ENCODE measurements at places on chromosomes 6 and 20.

- DNase-seq: no peak
Observed at GRCh38 chr20:41055679-41056078, 27.1 kb downstream of the TOP1 start.

GRCh38 chr6:1626481-1626880 lies 16.8 kb downstream of the FOXC1 start:
- DNase-seq: no peak

DNA sequence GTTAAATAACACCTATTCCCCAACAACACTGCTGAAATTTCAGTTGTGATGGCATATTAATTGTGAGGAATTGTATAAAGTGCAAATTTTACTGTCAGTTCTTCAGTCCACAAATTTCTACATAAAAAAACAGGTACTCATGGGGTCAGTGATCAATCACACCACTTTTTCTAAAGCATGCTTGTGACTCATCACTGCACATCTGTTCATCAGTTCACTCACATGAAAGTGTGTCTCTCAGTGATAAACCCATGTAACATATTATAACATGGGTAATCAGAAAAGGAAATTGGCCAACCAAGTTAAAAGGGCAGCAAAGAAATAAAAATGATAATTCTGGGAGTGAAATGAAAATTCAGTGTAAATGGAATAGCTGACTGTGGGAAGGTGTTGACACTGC lies 234.7 kb upstream of the FKBP1C start:
- DNase-seq: no peak

DNA sequence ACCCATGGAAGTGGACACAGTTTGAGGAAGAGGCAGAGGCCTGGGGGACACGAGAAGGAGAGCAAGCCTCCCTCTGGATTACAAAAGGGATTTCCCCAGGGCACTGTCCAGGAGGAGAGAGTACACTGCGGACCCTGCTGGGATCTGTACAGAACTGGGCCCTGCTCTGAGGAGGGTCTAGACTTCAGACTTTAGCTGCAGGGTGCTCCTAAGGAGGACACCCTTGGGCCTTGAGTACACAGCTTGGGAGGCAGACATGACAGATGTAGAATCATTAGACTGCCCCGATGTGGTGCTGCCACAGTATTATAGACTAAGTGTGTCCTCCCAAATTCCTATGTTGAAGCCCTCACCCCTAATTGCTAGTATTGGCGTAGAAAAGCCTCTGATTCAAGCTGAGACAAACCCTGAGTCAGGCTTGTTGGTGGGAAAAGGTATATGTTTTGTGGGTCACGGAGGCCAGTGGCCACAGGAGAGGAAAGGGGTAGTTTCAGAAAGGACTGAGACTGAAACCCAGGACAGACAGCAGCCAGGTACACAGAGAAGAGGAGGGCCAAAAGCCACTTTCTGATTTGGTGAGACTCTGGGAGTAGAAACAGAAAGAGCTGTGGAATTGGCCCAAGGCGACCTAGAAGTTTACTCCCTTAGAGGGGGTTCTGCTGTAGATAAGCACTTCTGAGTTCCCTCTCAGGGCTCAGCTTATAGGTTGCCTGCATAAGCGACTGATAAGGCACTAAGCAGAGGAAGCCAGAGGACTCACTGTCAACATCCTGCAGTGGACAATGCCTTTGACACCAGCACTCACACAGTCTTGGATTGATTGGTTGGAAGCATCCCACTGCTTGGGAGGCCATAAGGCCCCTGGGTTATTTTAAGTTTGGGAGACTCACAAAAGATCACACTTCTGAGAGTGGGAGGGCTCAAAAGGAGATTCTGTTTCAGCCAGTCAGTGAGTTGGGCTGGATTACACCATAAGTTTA lies 16.5 kb upstream of the SH3BGRL2 start:
- no peak for DNase-seq

DNA sequence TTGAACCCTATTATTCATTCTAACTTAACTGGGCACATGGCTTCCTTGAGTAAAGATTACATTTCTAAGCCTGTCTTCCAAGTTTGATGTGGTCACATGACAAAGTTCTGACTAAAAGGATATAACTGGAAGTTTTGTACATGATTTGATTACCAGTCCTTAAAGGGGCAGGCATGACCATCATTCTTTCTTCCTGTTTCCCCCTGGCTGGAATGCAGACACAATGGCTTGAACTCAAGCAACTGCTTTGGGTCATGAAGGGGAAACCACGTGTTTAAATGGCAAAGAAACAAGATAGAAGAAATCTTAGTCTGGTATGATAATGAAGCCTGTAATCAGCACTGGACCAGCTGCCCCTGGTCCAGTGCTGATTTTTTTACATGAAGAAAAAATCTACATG lies 15.6 kb upstream of the SHLD1 start:
- no peak for DNase-seq

DNA sequence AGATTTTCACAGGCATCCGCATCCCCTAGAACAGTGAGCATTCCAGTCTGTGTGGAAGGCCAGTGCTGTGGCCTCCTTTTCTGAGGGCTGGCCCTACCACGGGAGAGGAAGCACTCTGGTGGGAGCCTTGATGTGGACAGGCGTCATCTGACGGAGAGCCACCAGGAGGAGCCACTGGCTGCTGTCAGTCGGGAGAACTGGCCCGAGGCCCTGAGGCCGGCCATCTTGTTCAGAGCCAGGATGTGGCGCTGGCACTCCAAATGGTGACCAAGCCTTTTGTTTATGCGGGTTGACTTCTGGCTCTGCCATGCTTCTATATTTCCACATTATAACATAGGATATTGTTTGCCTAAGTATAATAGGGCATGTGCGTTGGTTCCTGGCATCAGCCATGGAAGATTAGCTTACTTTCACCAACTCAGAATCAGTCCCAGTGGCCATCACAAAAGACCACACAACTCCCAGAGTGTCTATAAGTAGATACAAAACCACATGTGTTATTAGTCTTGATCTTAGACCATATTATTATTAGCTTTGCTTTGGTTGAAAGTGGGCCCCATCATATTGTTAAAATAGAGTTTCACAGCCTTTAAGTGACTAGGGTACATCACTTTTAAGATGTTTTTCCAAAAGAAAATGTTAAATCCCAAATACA lies 273.9 kb upstream of the TAB2 start:
- no peak for DNase-seq

DNA sequence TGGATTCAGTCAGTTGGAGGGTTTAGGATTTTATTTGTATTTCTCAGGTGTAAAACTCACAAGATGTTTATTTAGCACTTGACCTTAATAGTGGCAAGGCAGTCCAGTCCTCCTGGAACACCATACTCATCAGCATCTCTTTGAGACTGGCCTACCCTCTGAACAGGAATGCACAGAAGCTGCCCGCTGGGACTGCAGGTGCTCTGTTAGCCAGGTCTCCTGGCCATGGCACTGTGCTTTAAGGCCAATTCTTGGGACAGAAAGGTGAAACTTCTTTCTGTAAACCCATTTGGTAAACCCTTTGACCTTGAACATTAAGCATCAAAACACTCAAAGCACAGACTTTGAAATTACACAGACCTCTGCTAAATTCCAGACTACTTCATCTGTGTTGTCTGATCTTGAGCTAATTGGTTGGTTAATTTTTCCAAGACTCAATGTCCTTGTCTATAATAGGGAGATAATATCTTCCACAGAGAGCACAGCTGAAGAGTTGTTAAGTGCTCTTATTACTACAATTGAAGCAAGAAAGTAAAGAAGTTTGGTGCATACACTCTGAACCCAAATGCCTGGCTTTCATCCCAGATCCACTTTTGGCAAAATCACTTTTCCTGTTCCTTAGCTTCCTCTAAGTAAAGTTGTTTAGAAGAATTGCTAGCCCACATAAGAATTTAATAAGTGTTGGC lies 54.9 kb upstream of the NT5E start:
- DNase-seq: no peak

GRCh38 chr6:136859430-136859829 lies 37.0 kb downstream of the PEX7 start:
- no peak for DNase-seq

GRCh38 chr20:63895952-63896263 lies 982 bp downstream of the DNAJC5 start:
- DNase-seq: no peak

- peak; percentile 96 for DNase-seq
Observed at GRCh38 chr6:56524891-56525703, 117.6 kb downstream of the DST start.

DNA sequence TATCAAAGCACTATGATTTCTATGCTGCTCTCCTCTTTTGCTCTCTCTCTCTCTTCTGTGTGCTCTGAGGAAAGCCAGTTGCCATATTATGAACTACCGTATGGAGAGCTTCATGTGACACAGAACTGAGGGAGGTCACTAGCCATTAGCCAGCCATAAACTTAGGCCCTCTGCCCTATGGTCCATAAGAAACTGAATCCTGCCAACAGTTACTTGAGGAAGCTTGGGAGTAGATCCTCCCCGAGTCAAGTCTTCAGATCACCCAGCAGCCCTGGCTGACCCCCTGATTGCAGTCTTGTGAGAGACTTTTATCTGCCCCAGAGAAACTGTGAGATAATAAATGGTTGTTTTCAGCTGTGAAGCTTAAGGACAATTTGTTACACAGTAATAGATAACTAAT lies 5.7 kb upstream of the PEX7 start:
- no peak for DNase-seq

DNA sequence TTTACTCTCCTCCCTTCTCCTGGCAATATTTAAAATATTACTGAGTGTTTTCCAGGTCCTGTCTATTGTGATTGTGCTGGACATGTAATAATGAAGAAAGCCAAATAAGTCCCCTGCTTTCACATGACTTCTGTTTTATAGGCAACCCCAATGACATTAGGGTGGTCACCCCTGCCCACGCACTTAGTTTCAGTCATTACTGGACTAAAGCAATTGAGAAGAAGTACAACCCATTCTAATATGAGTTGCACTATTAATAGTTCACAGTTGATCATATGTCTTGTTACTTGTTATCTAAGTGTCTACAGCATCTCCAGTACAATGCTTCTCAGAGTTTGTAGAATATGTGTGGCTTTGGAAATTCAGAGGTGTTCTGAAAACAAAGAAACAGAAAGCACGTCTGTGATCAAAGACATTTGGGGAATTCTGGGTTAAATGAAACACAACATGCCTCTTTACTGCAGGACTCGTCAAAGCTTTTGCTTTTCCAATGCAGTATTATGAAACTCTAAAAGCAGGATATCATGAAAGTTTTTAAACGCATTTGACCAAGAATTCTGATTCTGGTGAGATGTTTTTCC lies 789.5 kb downstream of the DHX35 start:
- no peak for DNase-seq

DNA sequence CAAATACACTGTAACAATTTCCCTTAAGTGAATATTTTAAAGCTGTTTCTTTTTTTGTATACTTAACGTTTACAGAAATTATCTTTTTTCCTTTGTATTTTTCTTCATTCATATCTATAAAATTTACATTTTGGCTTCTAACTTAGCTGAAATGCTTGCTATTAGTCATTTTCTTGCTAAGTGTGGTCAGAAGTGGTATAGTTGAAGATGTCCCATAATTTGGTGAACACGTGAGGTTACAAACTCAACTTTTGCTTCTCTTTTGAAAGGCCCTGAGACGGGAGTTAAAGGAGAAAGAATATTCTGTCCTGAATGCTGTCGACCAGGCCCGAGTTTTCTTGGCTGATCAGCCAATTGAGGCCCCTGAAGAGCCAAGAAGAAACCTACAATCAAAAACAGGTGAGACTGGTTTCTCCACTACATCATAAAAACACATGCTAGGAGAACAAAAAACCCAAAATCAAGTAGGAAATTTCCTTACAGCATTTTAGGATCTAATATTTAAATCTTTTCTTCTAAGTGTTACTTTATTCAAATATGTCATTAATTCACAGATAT lies 445.0 kb downstream of the UTRN start:
- no peak for DNase-seq

DNA sequence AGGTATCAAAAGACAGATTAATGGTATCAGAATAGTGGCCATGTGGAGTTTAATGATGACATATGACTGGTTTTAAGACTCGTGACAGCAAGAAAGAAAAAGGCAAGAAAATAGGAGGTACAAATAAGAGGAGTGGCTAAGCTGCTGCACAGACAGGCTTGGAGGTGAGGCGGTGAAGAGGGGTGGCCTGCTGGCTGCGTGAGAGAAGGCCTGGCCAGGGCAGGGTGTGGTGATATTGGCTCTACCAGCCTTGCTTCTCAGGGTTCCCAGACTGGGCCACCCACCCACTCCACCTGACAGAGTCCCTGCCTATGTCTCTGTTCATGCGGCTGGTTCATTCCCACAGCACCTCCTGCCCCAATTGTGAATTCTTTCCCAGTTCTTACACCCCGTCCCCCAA lies 106.7 kb downstream of the FOXC1 start:
- DNase-seq: no peak

- no peak for DNase-seq
Observed at GRCh38 chr20:48799328-48800105, 28.3 kb downstream of the PREX1 start.

- DNase-seq: no peak
Observed at GRCh38 chr6:73614802-73615201, 39.0 kb downstream of the SLC17A5 start.

DNA sequence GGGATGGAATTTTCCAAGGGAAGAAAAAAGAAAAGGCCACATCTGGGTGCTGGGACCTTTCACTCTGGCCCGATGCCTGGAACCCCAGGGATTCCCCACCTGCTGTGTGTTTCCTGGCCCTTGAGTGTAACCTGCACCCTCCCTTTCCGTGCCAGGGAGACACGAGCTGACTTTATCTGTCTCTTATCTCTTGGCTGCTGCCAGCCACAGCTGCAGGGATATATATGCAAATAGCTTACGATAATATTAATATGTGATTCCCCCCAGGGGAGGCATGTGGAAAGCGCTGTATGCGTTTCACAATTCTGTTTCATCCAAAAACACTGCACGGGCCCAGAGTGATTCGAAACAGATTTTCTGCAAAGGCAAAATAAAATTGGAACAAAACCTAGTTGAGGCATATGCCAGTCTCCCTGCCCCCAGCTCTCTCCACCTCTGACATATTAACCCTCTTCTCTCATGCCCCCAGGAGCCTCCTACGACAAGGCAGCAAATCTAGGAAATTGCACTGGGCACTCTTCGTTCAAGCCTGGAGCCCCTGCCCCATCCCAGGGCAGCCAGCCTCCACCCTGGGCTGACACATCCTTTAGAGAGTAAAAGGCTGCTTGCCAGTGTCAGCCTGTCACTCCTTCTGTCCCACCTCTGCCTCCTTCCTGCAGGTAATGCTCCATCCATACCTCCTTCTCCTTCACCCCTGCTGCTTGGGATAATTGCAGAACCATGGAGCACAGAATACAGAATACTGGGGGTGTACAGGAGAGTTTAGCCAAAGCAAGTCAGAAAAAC lies 1.3 kb downstream of the RIPOR3 start:
- no peak for DNase-seq

GRCh38 chr20:62305149-62305764 lies 2.5 kb downstream of the ADRM1 start:
- no peak for DNase-seq

DNA sequence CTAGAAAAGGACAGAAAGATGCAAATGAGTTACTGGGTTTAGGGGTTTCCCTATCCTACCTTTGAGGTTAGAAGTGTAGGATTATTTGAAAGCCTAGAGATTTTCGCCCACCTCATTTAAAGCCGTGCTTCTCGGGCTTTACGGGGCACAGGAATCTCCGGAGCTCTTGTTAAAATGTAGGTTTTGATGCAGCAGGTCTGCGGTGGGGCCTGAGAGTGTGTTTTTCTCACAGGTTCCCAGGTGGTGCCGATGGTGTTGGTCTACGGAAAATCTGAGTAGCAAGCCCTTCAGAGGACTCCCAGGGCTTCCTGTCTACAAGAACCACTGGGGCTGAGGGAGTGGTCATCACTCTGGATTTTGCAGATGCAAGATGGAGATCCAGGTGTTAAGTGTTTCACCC lies 47.5 kb downstream of the TRAM2 start:
- DNase-seq: no peak
